MV-4-11 (cell line): ENCODE measurements at places on chromosomes 1 and 21.

- no peak for DNase-seq
Observed at GRCh38 chr1:231862611-231863010, 236.0 kb downstream of the DISC1 start.

DNA sequence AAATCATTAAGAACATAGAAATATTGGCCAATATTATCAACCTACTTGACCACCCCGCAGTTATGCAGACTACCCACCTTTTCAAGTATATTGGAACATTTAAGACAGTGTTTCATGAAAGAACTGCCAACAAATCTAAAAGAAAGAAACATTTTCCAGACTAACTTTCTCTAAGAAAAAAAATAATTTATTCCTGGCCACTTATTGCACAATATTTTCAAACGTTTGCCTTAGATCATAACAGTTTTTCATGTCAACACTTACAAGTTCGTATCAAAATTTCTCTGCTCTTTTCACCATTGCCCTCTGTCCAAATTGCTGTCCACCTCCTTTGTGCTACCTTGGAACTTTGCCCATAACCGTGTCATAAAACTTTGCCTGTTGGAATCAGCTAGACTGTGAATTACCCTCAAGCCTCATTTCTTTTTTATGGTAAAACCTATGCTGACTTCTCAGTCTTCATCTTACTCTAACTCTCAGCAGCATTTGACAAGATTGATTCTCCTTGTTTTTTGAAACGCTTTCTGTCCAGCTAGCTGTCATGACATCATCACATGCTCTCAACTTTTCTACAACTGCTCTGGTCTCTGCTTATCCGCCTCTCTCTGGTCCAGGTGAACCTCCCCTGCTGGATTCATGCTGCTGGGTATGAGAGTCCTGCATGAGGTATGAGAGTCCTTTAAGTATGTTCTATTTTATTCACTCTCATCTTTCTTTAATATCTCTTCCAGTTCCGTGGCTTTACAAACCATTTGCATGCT, 92.8 kb upstream of the CHRM3 start:
- DNase-seq, result no peak

GRCh38 chr1:25797939-25798338, 2.1 kb upstream of the SELENON start:
- peak; percentile 19 for DNase-seq

DNA sequence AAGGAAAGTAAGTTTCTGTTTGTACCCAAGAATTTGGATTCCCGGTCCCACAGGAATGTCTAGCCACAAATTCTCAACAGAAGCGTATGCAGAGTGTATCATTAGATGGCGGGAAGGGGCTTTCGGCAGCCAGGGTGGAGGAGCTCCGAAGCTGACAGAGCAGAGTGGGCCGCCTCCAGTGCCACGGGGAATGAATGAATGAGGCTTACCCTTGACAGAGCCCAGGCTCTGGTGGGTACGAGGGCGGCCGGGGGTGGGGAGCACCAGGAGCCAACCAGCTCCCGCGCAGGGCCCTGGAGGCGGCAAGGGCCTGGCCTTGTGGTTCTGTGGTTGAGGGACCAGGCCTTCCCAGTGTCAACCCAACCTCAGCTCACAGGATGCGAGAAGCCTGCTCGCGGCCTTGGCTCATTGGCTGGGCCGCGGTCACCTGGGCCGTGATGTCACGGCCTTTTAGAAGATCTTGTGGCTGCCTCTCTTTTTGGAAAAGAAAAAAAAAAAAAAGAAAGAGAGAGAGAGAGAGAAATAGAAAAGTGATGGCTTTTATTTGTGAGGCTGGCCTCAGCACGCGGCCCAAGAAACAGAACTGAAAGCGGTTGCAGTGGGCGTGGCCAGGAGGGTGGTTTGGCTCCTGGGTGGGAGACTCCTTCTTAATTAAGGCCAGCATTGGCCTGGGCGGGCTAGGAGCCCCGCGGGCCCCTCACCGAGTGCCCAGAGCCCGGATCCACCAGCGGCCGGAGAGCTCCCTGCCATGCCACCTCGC, 34.9 kb upstream of the RUNX3 start:
- DNase-seq, result peak; percentile 99

DNA sequence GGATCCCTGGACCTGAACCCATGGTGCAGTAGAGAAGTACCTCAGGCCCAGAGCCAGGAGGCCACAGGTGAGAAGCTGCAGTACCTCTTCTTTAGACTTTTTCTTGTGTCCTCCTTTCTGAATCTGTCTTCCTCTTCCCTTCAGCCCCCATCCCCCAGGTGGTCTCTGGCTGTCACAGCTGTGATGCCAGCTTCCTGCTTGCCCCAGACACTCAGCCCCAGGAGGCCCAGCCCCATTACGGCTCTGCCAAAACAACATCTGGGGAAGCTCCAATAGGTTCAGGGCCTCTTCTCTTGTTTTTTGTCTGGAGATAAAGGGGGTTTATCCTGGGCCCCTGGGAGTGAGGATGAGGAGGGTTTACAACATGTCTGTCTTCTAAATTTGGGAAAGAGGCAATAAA, 9.5 kb upstream of the BTG2 start:
- DNase-seq, result no peak

GRCh38 chr1:157363660-157364140, 188.6 kb downstream of the FCRL5 start:
- peak; percentile 41 for DNase-seq
